ENCODE measurements at places on chromosomes 2 and 18.

GRCh38 chr18:67199993-67200617 lies 316.4 kb downstream of the DSEL start:
- peak; percentile 47 for DNase-seq

- DNase-seq, result no peak
Observed at GRCh38 chr18:79077181-79077580, 8.0 kb downstream of the ATP9B start.

GRCh38 chr2:44970846-44971450 lies 29.4 kb downstream of the SIX3 start:
- no peak for DNase-seq

DNA sequence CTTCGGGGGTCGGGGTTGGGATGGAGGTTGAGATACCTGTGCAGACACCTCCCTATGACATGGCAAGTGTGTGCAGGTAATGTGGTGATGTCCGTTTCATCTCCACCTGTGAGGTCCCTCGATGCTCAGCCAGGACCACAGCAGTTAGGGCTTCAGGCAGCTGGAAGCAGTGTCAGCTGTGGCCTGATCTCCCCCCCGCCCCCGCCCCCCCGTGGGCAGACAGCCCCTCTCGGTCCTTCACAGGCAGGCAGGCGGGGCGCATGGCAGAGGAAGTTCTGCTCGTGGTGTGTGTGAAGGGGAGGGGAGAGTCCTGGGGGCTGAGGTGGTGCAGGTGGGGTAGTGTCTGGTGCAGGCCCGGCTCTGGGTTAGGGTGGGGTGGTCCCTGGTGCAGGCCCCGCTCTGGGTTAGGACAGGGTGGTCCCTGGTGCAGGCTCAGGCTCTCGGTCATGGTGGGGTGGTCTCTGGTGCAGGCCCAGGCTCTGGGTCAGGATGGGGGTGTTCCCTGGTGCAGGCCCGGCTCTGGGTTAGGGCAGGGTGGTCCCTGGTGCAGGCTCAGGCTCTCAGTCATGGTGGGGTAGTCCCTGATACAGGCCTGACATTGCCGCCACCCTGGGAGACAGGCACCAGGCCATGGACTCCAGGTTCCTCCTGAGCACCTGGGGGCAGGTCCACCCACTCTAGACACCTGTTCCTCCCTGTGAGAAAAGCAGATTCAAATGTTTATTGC lies 94.3 kb downstream of the NFATC1 start:
- no peak for DNase-seq

- DNase-seq, result peak; percentile 32
Observed at GRCh38 chr2:20450201-20450999, 3.5 kb downstream of the RHOB start.

- DNase-seq, result peak; percentile 25
Observed at GRCh38 chr18:48777026-48777743, 173.6 kb downstream of the SMAD7 start.

DNA sequence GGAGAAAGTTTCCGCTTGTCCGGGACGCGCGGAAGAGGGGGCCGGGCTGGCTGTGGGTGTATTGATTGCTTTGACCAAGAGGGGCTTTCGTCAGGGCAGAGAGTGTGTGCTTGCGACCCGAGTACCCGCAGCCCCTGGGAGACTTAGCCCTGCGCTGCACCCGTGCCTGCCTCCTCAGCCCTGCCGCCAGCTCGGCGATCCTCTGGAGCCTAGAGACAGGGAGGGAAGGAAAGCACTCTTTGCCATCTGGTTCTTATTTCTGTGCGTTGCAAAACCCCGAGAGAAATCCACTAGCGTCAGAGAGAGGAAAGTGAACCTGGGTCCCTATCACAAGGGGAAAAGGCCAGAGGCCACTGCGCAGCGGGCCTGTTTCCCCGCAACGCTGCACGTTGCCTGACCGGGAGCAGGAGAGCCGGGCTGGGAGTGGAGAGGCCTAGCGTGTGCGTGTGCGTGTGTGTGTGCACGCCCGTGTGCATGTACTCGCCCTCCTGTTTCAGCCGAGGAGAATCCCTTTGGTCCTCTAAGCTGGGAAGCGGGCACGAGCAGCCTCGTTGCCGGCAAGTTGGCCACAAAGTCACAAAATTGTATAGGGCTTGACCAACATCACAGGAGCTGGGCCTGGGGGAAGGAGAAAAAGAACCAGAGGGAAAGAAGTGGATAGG lies 1.7 kb downstream of the SIX3 start:
- no peak for DNase-seq

DNA sequence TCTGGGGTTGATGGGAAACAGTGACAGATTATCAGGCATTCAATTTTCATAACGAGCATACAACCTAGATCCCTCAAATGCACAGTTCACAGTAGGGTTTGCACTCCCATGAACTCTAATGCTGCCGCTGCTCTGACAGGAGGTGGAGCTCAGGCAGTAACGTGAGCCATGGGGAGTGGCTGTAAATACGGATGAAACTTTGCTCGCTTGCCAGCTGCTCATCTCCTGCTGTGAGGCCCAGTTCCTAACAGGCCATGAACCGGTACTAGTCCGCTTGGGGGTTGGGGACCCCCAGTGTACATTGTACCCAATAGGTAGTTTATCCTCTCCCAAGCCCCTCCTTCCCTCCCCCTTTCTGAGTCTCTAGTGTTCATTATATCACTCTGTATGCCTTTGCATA lies 94.6 kb downstream of the PTH2R start:
- no peak for DNase-seq

- no peak for DNase-seq
Observed at GRCh38 chr2:163527381-163527780, 208.4 kb downstream of the FIGN start.

DNA sequence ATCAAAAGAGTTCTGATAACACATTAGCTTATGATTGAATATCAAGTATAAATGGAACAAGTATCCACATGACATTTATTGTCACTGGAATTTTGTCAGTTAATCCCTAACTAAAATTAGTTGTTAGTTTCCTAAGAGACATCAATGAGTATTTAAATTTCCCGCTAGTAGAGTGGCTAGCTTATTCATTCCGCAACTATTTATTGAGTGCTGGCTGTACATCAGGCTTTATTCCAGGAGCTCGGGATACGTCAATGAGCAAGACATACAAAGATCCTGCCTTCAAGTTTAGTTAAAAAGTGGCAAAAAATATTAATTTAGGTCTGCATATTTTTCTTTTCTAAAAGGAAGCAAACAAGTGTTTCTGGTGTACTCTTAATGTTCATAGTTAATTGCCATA lies 59.3 kb downstream of the PRKRA start:
- no peak for DNase-seq

GRCh38 chr2:143148757-143149156 lies 19.5 kb downstream of the ARHGAP15 start:
- DNase-seq, result no peak

DNA sequence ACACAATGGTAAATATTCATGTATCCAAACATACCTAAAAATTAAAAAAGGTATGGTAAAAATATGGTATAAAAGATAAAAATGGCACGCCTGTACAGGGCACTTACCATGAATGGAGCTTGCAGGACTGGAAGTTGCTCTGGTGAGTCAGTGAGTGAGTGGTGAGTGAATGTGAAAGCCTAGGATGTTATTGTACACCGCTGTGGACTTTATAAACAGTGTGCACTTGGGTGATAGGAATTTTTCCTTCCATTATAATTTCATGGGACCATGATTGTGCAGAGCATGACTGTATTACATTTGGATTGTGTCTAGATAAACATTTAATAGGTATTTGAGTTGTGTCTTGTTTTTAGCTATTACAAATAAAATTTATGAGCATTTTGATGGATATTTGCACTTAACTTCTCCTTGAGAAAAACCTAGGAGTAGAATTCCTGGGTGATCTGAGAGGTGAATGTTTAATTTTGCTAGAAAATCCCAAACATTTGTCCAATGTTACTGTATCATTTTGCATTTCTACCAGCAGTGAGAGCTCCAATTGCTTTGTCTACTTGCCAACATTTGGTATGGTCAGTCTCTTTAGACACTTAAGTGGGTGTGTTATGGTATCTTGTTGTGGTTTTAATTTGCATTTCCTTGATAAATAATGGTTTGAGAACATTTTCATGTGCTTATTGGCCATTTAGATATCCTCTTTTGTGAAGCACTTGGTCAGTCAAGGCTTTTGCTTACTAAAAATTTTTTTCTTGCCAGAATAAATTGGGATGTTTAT lies 81.7 kb downstream of the BCL2L11 start:
- no peak for DNase-seq

DNA sequence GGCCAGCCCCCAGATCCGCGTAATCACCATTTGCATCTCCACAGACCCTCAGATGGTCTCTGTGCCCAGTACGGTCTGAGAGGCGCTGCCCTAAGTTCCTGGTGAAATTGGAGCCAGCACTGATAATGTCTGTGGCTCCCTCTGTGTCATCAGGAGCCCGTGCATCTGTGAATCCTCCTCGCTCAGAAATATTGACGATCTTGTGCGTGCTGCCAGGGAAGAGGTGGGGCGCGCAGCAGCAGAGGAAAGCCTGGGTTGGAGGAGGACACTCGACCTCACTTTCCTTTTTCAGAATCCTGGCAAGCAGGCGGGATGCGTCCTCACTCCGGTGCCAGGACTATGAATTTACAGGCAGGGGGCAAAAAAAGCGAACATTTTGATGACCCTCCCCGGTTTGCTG lies 686.1 kb upstream of the SALL3 start:
- no peak for DNase-seq

DNA sequence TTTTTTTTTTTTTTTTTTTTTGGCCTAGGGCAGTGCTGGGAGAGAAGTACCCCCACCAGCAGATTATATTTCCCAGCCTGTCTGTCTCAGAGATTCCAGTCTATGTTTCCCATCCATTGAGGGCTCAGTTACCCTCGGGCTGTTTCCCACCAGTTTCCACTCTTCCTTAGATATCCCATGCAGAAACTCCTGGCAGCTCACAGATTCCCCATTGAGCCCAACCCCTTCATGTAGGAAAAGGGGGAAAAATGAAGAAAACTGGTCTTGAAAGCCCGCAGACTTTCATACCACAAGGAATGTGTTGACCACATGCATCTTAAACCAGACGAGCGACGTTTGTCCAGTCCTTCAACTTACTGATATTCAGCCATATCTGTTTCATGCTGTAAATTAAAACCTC lies 15.2 kb downstream of the ASXL3 start:
- no peak for DNase-seq

- DNase-seq, result no peak
Observed at GRCh38 chr18:78611201-78611800, 368.3 kb upstream of the SALL3 start.

DNA sequence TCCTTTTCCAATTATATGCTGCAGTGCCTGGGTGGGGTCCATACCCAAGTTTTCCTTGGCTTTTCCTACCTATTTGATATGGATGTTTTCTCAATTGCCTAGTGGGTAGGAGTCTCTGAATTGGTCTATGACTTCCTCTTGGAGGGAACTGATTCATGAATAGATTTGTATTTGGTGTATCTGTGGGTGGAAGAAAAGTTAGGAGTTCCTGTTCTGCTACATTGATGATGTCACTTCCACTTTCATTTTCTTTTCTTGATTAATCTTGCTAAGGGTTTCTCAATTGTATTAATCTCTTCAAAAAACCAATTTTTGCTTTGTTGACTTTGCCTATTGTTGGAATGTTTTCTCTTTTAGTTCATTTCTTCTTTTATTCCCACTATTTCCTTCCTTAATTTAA lies 37.4 kb upstream of the SLC9A2 start:
- no peak for DNase-seq

- DNase-seq, result no peak
Observed at GRCh38 chr2:239831861-239832489, 193.2 kb downstream of the NDUFA10 start.

DNA sequence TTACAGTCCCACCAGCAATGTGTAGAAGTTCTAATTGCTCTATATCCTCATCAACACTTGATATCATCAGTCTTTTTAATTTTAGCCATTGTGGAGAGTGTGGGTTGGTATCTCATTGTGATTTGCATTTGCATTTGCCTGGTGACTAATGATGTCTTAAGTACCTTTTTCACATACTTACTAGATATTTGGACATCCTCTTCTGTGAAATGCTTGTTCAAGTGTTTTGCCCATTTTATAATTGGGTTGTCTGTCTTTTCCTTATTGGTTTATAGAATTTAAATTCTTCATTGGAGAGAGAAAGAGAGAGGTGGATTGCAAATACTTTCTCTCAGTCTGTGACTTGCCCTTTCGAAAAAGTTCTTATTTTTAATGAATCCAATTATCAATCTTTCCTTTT lies 14.0 kb upstream of the PPP1CB start:
- no peak for DNase-seq

DNA sequence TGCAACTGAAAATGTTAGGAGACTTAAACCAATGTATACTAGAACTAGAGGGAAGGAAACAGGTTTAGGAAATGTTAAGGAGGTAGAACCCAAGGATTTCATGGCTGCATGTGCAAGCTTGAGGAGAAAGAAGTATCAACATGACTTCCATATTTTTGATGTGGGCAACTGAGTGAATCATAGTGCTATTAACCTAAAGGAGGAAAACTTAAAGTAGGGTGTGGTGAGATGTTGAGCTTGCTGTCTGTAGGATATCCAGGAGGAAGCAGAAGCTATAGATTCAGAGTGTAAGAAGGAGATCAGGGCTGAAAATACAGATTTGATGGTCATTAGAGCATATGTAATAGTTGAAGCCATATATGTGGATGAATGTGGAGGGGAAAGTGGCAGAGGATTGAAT lies 31.5 kb downstream of the NDC80 start:
- no peak for DNase-seq

GRCh38 chr2:219291394-219291793 lies 12.2 kb downstream of the DNAJB2 start:
- DNase-seq, result no peak

DNA sequence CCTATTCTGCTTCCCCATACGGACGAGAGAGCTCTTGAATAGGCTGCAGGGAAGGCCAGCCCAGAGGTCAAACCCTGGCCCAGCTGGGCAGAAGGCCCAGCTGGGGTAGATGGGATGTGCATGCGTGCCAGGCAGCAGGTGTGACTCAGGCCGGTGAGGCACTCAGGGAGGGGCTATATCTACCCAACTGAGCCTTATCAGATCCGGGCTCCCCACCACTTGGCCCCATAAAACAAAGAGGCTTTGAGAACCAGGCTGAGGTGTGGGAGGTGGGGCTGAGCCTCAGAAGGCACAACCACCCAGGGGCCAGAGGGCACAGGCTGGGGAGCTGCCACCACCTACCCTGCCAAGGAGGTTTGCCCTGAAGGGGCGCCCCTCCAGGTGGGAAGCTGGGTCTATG lies 8.0 kb upstream of the CFAP65 start:
- DNase-seq, result peak; percentile 57

All from LoVo (cell line).